RKO (cell line): ENCODE measurements at places on chromosomes 16 and 17.
A peak's percentile ranks its signal among the peaks of the same experiment; 100 is the strongest.

DNA sequence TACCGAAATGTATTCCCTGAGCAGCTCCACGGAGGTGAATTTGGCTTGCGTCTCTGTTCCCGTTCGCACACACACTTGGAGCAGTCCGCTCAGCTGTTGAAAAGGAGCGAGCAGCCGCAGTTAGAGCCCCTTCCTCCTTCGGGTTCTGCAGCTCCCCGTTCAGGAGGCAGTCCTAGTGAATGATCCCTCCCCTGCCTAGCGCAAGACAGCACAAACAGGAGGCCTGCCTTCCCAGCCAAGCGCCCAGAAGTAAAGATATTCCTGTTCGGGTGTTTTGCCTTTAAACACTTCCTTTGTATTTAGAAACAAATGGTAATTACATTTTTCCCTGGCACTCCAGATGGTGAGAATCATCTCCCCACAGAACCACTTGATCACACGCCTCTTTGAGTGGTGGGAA, 64.7 kb downstream of the ABCC12 start:
- DNase-seq, result no peak

- DNase-seq, result no peak
These were observed 21.4 kb downstream of the ADORA2B start for GRCh38 chr17:15966183-15966878.

GRCh38 chr17:18921912-18922451, 30.0 kb upstream of the SLC5A10 start:
- no peak for DNase-seq

- no peak for DNase-seq
These were observed 2.2 kb downstream of the CYTH1 start for GRCh38 chr17:78779850-78780249.

- DNase-seq, result peak; percentile 100
These were observed 45.0 kb upstream of the SMURF2 start for GRCh38 chr17:64707050-64707591.

- DNase-seq, result no peak
These were observed 530 bp downstream of the GSG1L start for GRCh38 chr16:28062847-28063521.

- no peak for DNase-seq
These were observed 42.0 kb upstream of the KCNJ2 start for GRCh38 chr17:70127221-70127873.

DNA sequence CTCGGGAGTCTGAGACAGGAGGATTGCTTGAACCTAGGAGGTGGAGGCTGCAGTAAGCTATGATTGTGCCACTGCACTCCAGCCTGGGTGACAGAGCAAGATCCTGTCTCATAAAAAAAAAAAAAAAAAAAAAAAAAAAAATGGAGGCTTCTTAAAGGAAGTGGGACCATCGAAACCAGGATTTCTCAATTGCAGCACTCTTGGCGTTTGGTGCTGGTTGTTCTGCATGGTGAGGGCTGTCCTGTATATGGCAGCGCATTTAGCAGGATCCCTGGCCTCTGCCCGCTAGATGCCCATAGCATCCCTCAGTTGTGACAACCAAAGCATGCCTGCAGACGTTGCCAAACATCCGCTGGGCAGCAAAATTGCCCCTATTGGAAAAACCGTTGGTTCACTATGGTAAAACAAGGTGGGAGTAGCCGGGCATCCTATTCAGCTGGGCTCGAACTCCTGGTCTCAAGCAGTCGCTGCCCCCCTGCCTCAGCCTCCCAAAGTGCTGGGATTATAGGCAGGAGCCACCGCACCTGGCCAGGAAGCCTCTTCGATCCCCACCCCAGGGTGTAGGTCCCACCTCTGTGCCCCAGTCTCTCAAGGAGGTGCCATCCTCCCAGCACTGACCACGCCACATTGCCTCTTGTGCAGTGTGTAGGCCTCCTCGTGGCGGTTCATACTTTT, 6.5 kb upstream of the NPIPB7 start:
- DNase-seq, result no peak
